Activated T-helper 17 cell treated with anti-CD3 and anti-CD28 coated beads, Interleukin-2, amount 50 U/mL, for 72 hours (primary cell): ENCODE measurements at places on chromosomes 1 and 21. TPM values are rescaled to one million over a fixed set of nuclear protein-coding genes. Genes with fewer than 3 reads are reported as not detected.

The PLA2G2F gene
- total RNA-seq, result not detected

The KRTAP12-2 gene
- total RNA-seq, result not detected

The RIPPLY3 gene
- 0.17 TPM for total RNA-seq

The FCRL5 gene
- total RNA-seq, result not detected

The S100A2 gene
- total RNA-seq, result 10.1 TPM

The ADAM30 gene
- total RNA-seq, result not detected

The RGS4 gene
- total RNA-seq, result not detected

The ACTN2 gene
- total RNA-seq, result 0.06 TPM

The C1QTNF12 gene
- total RNA-seq, result 7.5 TPM

The BRDT gene
- total RNA-seq, result not detected

The KMO gene
- 0.40 TPM for total RNA-seq

The TMIGD3 gene
- total RNA-seq, result not detected

The KPRP gene
- total RNA-seq, result not detected

The MRAP gene
- not detected for total RNA-seq

The PDC gene
- not detected for total RNA-seq

The TIMM17A gene
- 93.4 TPM for total RNA-seq

The CFAP45 gene
- 3.6 TPM for total RNA-seq

The OPTC gene
- total RNA-seq, result not detected

The EDARADD gene
- 4.0 TPM for total RNA-seq

The ADGRL4 gene
- not detected for total RNA-seq

The CIART gene
- total RNA-seq, result 12.4 TPM

The PBX1 gene
- total RNA-seq, result 0.53 TPM

The CRYAA gene
- not detected for total RNA-seq

The CYP2J2 gene
- 1.6 TPM for total RNA-seq

The ADGRL2 gene
- not detected for total RNA-seq

The LEMD1 gene
- 1.1 TPM for total RNA-seq

The LAPTM5 gene
- 316 TPM for total RNA-seq

The MYBPH gene
- not detected for total RNA-seq

The GPR137B gene
- total RNA-seq, result 10.1 TPM

The SH3BGR gene
- total RNA-seq, result 3.4 TPM

The SPATA21 gene
- 0.08 TPM for total RNA-seq

The ATAD3C gene
- 2.1 TPM for total RNA-seq

The ADAMTS5 gene
- not detected for total RNA-seq

The PRDX6 gene
- total RNA-seq, result 123 TPM

The SERPINC1 gene
- 0.77 TPM for total RNA-seq

The PCP4L1 gene
- 0.86 TPM for total RNA-seq

The ZNF683 gene
- total RNA-seq, result not detected

The TMEM240 gene
- total RNA-seq, result 2.3 TPM

The GSTM3 gene
- 30.2 TPM for total RNA-seq

The ARHGEF11 gene
- 4.1 TPM for total RNA-seq

The KCNJ10 gene
- total RNA-seq, result not detected

The CD244 gene
- not detected for total RNA-seq

The PCSK9 gene
- total RNA-seq, result not detected

The AADACL4 gene
- total RNA-seq, result not detected

The KRTAP11-1 gene
- not detected for total RNA-seq

The LRRC53 gene
- total RNA-seq, result not detected

The FCRL1 gene
- total RNA-seq, result not detected

The OR10Z1 gene
- not detected for total RNA-seq

The NBPF10 gene
- 3.1 TPM for total RNA-seq

The PRAMEF25 gene
- not detected for total RNA-seq

The HMCN1 gene
- total RNA-seq, result 0.06 TPM

The RSPH1 gene
- total RNA-seq, result 0.82 TPM
